ENCODE measurements at places on chromosomes 16 and 17.

DNA sequence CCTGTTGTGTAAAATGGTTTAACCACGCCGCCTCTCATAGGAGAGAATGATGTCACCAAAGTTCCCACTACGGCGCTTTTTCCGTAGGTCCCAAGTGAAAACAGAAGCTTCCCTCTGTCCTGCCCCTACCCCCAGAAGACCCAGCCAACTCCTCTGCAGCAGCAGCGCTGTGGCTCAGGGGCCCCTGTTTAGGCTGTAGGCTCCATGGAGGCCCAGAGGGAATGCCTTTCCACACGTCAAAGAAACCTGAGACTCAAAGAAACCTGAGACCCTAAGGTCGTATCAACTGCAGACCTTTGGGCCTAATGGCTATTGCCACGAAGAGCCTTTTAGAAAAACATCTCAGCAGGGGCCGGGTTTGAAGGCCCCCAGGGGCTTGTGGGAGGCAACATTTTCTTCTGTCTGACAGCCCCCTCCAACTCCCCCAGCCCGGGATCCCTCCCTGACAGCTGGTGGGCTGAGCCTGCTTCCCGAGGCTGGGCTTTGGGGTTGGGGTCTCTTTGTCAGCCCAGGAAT lies 43.1 kb upstream of the MEAK7 start:
- DNase-seq: no peak

DNA sequence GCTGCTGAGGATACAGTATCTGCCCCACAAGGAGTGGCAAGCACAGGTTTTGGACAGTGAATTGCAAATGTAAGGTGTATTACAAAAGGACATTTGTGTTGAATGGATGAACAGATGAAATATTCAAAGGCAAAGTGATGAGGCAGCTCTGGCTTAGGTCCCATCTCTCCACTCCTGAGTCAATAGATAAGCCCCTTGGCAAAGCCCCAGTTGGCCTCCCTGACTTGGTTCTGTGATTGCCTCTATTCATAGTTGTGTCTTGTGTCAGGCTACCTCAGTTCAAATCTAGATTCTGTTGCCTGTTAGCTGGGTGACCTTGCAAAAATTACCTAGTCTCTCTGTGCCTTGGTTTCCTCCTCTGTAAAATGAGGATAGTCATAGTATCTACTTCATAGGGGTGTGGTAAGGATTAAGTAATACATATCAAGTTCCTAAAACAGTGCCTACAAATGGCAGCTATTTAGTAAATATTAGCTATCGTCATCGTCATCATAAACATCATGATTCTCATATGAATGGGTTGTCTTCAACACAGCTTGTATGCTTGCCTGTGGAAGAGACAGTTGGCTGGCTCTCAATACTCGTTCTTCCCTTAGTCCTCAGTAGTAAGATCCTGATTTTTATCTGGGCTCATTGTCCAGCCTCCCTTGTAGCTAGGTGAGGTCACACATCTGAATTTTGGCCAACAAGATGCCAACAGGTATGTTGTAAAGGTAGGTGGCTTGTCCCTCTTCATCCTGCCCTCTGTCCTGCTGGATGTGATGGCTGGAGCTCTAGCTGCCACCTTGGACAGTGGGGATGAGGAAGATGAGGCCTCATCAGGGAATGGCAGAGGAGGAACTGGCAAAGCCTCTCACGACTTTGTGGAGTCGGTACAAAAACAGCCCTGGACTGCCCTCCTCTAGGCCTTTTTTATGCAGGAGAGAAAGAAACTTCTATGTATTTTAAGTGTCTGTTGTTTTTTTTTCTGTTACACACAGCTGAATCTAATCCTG lies 2.1 kb upstream of the MFAP4 start:
- no peak for DNase-seq

- DNase-seq: no peak
These were observed 23.1 kb downstream of the B9D1 start for GRCh38 chr17:19339341-19339815.

- DNase-seq: peak; percentile 76
These were observed 792 bp downstream of the PPP1R9B start for GRCh38 chr17:50149417-50150353.

DNA sequence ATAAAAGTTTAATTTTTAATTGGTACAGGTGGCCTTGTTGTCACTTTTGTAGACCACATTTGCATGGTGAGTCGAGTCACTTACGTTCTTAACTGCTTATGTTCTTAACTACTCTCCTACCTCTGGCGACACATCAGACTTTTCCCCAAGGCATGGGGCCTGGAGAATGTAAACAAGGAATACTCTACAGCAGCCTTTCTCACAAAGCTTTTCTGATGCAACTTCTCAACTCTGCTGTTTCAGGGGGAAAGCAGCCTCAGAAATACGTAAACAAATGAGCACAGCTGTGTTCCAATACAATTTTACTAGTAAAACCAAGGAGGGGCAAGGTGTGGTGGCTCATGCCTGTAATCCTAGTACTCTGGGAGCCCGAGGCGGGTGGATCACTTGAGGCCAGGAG lies 6.9 kb downstream of the KARS1 start:
- DNase-seq: no peak

DNA sequence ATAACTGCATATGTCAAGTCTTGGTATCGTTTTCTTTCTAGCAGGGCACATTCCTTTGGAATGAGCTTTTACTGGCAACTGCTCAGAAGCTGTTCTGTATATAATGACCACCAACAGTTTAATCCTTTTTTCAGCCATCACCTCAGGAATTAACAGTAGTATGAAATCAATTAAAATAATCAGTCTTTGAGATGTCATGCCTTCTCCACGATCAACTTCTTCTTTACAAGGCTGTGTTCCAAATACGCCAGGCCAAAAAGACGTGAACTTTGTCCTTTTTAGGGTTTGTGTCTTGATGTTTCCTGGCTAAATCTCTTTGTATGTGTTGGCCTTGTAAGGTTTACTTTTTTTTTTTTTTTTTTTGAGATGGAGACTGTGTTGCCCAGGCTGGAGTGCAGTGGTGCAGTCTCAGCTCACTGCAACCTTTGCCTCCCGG lies 54.9 kb downstream of the ABCC1 start:
- peak; percentile 63 for DNase-seq

DNA sequence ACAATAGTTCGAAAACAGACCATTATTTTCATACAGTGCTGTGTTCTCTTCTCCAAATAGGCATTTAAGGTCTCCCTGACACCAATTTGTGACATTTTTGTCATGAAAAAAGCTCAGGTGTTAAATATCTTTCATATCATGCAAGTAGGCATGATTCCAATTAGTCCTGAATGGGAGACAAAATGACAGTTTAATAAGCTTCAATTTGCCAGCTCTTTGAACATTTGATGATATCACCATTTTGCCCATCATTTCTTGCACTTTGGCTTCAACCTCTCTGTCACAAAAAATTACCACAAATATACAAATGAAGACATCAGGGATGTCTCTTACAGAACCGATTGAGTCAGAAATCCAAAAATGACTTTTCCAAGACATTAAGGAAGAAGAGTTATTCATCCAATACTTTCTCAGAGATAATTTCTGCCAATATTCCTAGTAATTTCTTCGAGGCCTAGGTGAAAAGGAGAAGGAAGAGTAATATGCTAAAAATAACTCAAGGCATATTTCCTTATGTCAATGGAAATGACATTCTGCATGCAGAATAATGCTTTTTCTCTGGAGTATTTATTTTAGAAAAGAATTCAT lies 298.1 kb downstream of the CEP112 start:
- DNase-seq: no peak

DNA sequence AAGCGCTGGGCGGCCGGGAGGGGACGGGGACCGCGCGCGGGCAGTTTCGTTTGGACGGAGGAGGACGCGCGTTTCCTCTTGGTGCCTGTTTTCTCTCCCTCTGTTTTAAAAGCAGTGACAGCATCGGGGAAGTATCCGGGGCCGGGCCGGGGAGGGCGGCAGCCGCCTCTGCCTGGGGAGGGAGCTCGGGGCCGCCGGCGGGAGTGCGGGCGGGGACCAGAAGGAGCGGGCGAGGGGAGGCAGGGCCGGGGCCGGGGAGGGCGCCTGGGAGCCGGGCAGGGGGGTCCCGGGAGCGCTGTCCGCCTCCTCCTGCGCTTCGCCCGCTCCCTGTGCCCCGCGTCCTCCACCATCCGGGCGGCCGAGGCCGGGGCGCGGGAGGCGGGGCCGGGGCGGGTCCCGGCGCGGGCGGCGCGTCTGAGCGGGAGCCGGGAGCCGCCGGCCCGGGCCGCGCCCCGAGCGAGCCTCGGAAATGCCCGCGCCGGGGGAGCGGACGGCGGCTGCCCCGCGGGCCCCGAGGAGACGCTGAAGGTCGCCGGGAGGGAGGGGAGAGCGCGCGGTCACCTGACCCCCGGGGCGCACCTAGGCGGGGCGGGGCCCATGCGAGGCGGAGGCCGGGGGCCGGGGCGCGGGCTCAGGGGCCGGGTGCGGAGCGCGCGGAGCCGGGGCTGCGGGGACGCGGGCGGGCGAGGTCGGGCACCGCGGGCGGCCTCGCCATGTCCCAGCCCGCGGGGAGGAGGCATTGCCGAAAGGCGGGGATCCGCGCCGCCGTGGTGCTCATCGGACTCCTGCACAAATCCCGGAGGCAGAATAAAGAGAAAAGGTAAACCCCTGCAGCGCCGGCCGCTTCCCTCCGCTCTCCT lies 57.3 kb downstream of the RAP1GAP2 start:
- DNase-seq: peak; percentile 63

- DNase-seq: no peak
These were observed 135.9 kb upstream of the SHISA6 start for GRCh38 chr17:11105141-11105540.

GRCh38 chr17:39563476-39563875 lies 44.2 kb downstream of the NEUROD2 start:
- DNase-seq: no peak

GRCh38 chr17:13204607-13205237 lies 186.9 kb upstream of the ELAC2 start:
- no peak for DNase-seq

GRCh38 chr16:27444015-27444414 lies 42.0 kb downstream of the IL21R start:
- DNase-seq: no peak

DNA sequence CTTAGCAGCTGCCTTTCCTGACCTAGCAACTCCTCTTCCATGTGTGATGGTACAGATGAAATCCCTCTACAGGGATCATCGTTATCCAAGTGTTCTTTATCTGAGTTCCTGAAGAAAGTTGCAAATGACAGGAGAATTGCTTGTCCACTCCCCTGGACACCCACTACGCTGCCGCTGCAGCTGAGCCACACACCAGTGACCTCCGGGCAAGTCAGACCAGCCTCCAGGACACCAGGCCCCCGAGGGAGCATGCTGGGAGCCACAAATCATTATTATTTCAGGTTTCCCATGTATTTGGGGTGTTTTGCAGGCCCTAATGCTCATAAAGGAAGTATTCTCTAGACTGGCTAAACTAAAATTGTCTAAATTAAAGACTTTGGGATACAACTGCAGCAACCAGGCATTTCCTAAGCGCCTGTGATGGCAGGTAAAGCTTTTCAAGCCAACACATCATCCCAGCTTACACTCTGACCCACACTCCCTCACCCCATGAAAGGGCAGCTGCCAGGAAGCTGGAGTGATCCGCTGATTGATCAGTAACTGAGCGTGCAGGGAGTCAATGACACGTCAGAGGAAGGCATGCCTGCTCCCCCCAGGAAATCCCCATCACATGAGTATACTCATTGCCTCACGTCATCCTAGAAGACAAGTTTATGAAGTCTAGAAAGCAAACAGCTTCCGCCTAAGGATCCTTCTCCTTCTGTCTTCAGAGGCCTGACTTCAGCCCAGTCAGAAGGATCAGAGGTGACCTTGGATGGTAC lies 14.4 kb downstream of the FA2H start:
- peak; percentile 85 for DNase-seq

DNA sequence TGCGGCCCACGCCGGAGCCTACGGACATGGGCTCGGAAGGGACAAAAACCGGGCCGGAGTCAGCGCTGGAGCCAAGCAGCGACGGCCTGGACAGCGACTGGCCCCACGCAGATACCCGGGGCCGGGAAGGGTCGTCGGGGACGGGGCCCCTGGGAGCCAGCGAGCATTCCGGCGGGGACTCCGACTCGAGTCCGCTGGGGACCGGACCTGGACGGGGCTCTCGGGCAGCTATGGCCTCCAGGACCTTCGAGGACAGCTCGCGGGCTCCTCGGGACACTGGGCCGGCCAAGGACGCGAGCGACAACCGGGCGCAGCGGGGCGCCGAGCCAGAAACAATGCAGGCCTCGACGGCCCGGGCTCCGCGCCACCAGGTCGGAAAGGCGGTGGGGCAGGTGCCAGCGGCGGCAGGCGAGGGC lies 1.0 kb downstream of the MYO15B start:
- no peak for DNase-seq

DNA sequence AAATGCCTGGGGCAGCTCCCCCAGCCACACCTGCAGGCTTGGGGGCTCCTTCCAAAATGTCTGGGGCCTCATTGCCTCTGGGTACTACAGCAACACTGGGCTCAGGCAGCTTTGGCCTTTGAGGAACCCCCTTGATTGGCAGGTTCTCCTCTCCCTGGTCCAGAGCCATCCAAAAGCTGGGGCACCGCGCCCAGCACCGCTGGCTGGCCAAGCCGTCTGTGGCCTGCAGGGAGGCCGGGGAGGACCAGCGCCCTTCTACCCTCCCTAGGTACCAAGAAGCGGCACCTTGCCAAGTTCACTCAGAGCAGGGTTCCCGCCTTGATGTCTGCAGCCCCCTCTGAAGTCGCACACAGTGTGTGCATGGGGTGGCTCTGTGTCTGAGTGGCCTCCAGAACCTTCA lies 30.1 kb downstream of the TIMM22 start:
- DNase-seq: no peak

GRCh38 chr17:48148854-48149786 lies 41.6 kb downstream of the SNX11 start:
- DNase-seq: peak; percentile 38

GRCh38 chr16:85898521-85899442 lies at the start of gene IRF8:
IRF8 (plus strand) TSS chr16:85899162; CDS start chr16:85903016, 3,854 bp downstream.
- DNase-seq: peak; percentile 34

- no peak for DNase-seq
These were observed 882 bp upstream of the ATP6V0C start for GRCh38 chr16:2512735-2513404.

DNA sequence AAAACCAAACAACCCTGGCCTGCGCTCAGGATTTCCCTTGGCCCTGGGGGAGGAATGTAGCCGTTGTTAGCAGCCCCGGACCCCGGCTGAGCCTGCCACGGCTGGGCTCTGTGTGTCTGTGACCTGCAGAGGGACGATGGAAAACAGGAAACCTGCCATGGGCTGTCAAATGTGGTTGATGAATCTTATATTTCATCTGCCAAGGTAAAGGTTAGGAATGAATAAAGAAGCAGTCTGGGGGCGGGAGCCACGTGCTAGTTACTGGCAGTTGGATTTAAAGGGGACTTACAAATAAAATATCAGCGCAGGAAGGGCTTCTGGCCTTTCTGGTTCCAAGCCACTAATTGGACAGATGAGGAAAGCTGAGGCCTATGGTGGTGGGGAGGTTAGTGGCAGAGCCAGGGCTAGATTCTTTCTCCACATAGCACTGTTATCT lies at the start of gene KRT23:
Gene KRT23, minus strand, starts transcription at position 263 of the 436 bp plus-strand sequence. CDS start 1,043 bp downstream, outside the sequence.
- DNase-seq: no peak

DNA sequence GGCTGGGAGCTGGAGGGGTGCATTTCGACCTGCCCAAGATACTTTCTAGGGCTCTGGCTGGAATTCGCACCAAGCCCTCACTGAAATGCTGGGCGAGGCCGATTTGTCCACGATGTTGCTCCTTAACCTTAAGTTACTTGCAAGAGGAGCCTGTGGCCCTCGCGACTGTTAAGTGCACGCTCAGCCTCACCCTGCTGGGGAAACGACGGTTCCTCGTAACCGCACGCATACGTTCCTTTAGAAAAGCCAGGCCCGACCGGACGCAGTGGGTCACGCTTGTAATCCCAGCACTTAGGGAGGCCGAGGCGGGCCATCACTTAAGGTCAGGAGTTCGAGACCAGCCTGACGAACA lies 607 bp upstream of the NCOR1 start:
- DNase-seq: no peak

- DNase-seq: no peak
These were observed 56.2 kb downstream of the TK2 start for GRCh38 chr16:66493490-66494401.
